Memory B cell (primary cell): ENCODE measurements at places on chromosomes 1 and 21.
A peak's percentile ranks its signal among the peaks of the same experiment; 100 is the strongest.

GRCh38 chr1:73401666-73402065 lies 796.3 kb downstream of the LRRIQ3 start:
- no peak for DNase-seq

DNA sequence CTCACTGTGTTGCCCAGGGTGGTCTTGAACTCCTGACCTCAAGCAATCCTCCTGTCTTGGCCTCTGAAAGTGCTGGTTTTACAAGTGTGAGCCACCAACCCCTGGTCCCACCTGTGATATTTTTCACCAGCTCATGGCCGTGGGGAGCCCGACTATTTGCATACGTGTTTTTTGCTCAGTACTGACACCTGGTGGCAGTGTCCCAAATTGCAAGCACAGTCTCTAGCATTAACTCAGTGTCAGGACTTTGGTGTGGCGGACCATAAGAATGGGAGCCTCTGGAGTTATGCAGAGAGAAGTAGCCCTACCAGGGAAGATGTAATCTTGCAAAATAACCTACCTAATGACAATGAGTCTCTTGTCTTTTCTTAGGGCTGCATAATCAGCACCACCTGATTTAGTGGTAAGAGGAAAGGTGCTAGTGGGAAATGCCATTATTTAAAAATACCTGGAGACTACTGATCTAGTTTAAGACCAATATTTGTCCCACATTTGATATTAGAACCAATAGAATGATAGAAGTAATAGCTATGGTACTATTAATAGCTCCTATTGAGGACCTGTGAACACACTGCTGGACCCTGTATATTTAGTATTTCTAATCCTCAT lies 305.4 kb downstream of the DISC1 start:
- DNase-seq: no peak

GRCh38 chr1:11880181-11880575 lies 21.4 kb upstream of the NPPB start:
- no peak for DNase-seq

DNA sequence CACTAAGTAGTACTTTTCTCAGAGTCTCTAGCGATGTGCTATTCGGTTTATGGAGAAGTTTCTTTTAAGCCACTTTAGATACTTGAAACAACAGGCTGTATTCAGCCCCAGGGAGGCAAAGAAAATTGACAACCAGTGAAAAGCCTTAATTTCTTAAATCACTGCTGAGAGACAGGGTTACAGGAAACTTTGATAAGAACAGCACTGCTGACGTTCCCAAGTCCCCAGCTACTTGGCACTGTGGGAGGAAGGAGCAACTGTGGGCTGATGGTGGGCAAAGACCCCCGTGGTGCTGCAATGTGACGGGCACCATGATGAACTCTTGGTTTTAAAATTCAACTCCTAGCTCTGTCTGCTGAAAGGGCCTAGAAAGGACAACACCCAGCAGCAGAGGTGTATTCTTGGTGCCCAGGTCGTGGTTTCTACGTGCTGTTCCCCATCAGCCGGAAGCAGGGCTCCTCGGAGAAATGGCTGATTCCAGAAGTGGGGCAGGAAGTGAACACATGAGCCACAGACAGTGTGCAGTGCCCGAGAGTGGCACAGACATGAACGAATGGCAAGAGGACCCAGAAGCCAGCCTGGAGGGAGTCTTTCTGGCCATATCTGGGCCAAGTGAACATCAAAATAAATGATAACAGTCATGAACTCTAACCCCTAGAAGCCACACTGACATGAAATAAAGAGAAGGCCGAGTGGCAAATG lies 5.3 kb downstream of the PTTG1IP start:
- DNase-seq: no peak

GRCh38 chr21:27268290-27268689 lies 301.4 kb upstream of the ADAMTS5 start:
- no peak for DNase-seq

DNA sequence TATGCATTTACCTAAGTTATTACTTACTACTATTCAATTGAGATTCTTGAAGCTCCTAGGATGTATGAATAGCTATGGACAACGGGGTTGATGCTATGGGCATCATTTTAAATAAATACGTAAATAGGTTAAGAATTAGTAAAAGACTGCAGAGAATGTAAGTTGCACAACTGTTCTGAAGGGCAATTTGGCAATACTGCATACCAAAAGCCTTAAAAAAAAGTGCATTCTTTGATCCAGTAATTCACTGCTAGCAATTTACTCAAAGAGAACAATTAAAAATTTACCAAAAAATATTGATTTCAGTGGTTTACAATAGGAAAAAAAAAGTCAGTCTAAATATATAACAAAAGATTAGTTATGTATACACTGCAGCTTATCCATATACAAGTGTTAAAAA lies 3.5 kb downstream of the ARPC5 start:
- no peak for DNase-seq

- no peak for DNase-seq
Measured at GRCh38 chr1:153498746-153499145, 37.0 kb downstream of the S100A6 start.

- DNase-seq: no peak
Measured at GRCh38 chr1:116804736-116805135, 50.5 kb downstream of the CD2 start.

DNA sequence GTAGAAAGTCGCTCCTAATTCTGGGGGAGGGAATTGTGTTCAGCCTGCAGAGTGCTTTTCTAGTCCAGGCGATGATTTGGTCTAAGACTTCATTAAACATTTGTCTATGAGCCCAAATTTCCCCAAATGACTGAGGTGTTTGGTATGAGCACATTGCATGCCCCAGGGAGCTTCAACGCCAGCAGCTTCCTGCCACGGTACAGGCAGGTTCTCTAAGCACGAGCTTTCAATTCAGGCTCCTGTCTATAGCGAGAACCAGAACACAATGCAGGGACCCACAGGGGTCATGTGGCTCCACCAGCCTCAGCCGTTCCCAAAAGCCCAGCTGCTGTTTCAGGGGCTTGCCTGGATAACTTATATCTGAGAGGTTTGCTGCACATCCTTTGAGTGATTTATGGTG lies 34.1 kb upstream of the H6PD start:
- no peak for DNase-seq

DNA sequence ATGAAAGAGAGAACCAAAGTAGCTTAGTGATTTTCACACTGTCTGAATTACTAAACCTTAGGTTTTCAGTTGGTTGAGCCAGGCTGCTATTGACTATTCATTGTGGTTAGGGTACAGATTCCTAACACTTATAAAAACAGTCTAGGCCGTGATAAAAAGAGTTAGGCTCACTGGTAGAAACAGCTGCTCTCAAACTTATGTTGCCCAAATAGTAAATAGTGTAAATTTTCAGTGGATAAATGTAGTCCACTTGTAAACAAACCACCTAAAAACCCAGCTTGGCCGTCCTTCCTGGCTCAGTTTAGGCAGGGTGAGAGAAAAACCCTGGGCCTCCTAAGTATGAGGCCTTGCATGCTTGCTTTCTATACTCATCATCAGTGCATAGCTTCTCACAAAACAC lies 34.9 kb downstream of the ARID1A start:
- no peak for DNase-seq

GRCh38 chr1:117895482-117896114 lies 33.8 kb downstream of the GDAP2 start:
- peak; percentile 55 for DNase-seq

- DNase-seq: no peak
Measured at GRCh38 chr1:9720785-9721605, 69.5 kb downstream of the PIK3CD start.

DNA sequence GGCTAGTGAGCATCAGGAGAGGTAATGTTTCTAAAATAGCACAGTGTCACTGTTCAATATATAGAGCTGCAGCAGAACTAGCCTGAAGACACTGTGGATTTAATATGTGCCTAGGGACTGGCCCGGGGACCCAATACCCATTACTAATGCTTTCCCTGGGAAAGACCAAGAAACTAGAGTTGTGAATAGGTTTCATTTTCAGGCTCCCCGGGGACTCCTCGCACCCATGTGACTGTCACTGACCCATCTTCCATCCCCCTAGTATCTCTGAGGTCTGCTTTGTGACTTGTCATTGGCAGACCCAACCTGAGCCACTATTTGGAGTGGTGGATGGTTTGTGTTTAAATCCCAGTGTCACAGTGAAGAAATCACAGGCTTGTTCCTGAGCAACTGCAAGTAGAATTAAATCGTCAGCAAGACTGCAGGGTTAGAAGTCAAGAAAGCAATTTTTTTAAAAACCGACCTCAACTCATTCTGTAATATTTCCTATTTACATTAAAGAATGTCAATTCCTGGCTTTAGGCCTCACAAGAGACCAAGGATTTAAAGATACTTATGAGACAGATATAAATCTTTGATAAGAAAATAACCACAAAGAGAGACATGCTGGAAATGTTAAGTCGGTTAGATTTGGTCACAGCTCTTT lies 130.0 kb upstream of the TNR start:
- DNase-seq: no peak

GRCh38 chr1:199335496-199335895 lies 692.0 kb upstream of the NR5A2 start:
- DNase-seq: no peak

GRCh38 chr1:224420106-224420505 lies 14.5 kb downstream of the WDR26 start:
- no peak for DNase-seq

DNA sequence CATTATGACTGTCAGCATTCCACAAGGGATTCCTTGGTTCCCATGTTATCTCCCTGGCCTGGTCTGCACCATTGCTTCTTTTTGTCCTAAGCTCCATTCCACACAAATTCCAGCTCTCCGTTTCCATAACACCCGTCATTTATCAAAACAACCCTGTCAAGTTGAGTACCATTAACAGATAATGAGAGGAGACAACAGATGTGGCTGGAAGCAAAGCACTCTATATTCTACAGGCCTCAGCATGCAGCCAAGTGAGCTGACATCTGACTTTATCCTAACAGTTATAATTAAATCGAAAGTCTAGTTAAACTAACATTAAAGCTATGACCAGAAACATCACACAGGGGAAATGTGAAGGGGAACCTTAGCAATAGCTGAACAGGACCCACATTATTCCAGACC lies 110.4 kb downstream of the RERE start:
- DNase-seq: no peak

DNA sequence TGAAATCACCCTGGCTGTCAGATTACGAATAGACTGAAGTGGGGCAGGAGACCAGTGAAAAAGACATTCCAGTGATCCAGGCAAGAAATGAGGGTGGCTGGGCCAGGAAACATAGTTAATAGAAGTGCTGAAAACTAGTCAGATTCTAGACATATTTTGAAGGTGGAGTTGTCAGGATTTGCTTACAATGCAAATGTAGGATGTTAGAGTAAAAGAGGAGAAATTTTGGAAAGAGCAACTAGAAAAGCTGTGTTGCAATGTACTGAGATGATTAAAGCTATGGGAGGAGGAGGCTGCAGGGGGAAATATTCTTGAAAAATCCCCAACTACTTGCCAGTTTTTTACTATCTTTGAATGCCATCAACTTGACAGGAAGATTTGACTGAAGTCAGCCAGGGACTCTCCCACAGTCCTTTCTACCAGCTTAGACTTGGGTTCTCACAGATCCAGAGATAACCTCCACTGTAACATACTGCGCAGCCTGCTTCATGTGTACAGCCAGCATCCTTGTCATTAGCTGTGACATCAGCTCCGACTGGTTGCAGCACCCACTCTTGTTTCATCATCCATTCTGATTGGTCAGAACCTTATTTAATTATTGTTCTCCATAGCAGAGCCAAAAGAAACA lies 109.7 kb downstream of the TSEN15 start:
- no peak for DNase-seq

DNA sequence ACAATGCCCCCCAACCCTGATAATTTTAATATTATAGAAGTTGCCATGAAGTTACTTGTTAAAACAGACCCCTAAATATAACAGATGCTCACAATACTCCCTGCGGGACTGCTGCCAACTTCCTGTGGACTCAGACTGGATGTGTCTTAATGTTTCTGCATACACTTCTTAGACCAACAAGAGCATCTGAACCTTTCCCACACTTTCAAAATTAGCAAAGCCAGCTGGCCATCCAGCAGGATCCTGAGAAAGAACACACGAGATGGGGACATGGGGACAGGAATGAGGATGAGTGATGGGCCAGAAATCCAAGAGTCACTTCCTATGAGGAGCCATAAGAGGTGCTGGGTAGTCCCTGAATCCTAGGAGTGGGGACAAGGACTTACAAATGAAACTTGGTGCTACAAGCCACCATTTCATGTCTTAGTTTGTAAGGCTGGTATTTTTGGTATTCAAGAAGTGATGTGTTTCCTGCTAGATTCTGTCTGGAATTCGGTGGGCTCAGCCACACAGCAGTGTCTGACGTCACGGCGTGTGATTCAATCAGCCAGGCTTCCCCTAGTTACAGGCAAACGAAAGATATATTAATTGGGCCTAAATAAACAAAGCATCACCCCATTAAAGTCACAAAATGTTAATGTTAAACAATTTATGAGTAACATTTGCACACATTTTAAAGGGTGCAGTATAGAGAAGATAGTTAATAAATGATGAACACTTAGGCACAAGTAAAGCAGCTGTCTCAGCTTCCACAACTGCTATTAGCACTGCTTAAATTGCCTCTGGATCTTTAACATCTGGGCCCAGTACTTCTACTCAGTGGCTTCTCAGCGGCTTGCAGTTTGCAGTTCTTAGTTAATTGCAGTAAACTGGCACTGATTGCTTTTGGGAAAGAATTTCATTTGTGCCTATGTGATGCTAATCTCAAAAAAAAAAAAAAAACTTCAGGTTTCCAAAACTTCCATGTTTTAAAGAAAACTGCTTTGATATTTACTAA lies 41.2 kb upstream of the RGS8 start:
- no peak for DNase-seq

- DNase-seq: no peak
Measured at GRCh38 chr1:29454616-29455380, 218.5 kb downstream of the PTPRU start.

DNA sequence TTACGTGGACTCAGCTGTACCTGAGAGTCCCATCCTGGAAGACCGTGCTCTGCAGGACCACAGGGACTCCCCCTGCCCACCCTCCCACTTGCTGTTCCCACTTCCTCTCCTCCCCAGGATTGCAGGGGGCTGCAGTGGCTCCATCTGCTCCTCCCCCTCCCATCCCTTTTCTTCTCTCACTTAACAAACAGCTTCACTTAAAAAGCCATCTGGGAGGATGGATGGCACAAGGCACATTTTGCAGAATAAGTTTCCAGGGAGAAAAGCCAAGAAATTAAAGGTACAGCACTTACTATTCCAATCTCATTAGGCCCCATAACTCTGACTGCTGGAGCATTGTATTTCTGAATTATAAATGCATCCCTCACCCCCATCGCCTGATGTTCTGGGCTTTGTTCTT lies 458.7 kb downstream of the PTPRU start:
- DNase-seq: no peak

- DNase-seq: no peak
Measured at GRCh38 chr1:59556802-59557548, 257.8 kb upstream of the HOOK1 start.

- DNase-seq: no peak
Measured at GRCh38 chr1:244165021-244165420, 113.9 kb downstream of the ZBTB18 start.

DNA sequence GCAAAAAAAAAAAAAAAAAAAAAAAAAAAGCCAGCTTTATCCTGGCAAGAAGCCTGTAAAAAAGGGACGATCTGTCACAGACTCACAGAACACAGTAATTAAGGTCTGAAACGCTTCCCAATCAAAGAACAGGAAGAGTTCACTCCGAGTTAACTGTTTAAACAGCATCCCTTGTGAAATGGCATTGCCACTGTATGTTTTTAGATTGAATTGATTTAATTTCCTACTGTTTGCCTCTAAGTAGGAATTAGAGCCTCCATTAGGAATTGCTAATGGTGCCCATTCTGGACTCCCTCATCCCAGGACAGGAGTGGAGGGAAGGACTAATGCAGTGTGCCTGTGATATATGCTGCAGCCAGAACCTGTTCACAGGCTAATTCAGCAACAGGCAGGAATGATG lies 370.8 kb downstream of the RWDD3 start:
- DNase-seq: no peak
